ENCODE measurements at places on chromosomes 1 and 21.

DNA sequence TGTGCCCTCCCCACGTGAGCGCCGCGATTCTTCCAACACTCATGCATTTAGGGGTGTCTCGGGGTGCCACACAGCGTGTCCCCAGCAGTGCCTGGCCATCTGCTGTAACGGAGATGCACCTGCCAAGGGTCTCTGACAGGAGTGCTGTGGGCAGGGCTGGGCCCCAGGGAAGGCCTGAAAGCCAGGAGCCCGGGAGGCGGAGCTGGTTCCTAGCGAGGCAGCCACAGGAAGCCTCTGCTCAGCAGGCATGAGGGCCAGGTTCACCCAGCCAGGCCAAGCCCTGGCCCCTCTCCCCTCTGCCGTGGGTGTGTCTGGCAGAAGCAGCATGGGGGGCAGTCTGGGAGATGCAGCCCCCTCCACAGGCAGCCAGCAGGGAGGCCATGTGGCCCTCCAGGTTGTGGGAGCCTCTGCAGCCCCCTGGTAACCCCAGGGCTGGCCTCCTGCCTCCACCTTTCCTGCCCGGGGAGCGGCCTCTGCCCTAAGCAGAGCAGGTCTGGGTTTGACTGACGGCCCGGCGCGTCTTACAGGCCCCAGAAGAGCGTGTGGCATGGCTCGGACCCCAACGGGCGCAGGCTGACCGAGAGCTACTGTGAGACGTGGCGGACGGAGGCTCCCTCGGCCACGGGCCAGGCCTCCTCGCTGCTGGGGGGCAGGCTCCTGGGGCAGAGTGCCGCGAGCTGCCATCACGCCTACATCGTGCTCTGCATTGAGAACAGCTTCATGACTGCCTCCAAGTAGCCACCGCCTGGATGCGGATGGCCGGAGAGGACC, 30.4 kb downstream of the SLC19A1 start:
- no peak for DNase-seq

DNA sequence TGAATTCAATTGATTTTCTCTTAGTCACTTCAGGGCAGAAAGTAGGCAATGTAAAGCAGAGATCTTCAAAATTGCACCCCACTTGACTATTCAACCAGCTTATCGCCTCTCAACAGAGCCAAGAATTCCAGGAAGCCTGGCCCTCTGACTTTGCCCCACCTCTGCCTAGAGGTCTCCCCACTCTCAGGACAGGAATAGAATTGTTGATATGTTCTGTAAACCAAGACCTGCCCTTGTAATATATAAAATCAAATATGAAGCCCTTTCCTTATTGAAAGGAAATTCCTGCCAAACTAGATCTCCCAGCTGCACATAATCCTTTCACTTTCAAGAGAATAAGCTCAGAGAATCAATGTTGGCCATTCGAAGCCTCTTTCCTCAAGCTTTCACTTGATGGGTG, 116.1 kb upstream of the DPT start:
- no peak for DNase-seq

GRCh38 chr1:102107441-102107840, 110.7 kb upstream of the OLFM3 start:
- no peak for DNase-seq

GRCh38 chr1:225880636-225881035, 1.5 kb downstream of the TMEM63A start:
- DNase-seq, result no peak

DNA sequence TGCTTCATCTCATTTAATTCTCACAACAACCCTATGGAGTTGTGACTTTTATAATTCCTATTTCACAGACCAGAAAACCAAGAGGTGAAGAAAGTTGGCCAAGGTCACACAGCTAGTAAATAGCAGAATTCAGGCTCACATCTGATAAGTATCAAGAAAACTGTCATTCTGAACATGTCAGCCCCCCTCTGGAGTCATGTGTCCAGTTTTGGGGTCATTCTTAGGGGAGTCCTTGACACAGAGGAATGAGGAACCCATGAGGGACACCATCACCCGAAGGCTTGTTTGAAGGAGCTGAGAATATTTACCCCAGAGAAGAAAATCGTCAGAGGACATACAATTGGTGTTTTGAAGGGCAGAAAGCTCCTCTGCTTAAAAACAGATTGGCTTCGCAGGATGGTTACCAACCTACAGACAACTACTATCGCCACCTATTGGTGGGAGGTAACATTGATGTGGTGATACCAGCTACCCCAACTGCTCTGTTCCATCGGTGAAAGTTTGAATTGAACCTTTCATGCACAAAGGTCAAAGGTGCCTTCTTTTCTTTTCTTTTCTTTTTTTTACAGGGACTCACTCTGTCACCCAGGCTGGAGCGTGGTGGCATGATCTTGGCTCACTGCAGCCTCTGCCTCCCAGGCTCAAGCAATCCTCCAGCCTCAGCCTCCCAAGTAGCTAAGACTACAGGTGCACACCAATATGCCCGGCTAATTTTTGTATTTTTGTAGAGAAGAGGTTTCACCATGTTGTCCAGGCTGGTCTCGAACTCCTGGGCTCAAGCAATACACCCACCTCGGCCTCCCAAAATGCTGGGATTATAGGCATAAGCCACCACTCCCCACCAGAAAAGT, 31.3 kb downstream of the NCMAP start:
- DNase-seq, result no peak

Measured in NK-92 treated with Interleukin-12 subunit alpha and Interleukin-12 subunit beta, amount 100 ng/mL, for 24 hours (cell line).